ENCODE measurements at places on chromosomes 2 and 18.

GRCh38 chr2:41199334-41199733 lies 747.4 kb upstream of the SLC8A1 start:
- no peak for DNase-seq

DNA sequence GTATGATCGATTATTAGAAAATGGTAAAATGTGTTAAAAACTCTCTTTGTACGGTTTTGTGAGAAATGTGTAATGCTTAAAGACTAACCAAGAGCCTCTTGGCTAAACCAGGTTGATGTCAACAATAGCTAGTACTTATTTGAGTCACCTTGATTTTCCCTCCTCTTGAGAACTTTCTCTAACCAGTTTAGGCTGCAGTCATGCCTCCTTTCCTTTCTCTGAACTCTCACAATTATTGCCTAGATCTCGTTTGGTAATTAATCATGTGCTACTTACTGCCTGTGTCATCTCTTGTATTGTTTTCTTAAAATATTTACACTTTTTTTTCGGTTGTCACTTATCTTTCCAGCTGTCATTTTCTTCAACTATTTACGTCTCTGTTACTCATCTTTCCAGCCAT lies 1.1 kb upstream of the EPC2 start:
- no peak for DNase-seq

DNA sequence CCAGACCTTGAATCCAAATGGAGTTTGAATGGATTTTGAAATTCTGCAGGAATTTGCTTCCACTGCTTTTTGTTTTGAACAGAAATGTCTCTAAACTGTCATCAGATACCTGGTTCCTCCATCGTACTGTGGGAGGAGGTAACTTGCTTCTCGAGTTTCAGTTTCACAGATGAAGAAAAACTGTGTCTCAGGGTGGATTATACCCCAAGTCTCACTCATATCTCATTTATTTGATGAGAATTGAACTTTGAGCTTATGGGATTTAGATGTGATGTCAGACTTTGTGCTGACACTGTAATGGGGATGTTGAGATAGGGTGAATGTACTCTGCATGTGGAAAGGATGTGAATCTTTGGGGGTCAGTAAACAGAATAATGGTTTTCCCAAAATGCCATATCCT lies 107.5 kb downstream of the GORASP2 start:
- no peak for DNase-seq

DNA sequence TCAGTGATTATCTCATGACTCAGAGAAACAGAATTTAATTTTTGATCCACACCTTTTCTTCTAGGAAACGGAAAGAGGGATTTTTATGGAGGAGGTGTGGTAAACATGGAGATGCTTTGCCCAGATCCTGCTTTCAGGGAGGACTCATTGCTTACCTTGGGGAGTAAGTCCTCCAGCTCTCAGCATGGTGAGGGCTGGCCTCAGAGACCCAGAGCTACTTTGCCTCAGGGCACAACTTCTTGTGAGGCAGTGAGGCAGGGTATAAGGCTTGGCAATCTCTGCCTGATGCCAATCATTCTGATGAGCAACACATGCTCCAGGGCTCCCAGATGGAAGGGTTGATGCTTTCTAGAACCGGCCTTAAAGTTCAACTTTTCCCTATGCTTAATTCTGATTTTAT lies 189.9 kb upstream of the DCC start:
- no peak for DNase-seq

DNA sequence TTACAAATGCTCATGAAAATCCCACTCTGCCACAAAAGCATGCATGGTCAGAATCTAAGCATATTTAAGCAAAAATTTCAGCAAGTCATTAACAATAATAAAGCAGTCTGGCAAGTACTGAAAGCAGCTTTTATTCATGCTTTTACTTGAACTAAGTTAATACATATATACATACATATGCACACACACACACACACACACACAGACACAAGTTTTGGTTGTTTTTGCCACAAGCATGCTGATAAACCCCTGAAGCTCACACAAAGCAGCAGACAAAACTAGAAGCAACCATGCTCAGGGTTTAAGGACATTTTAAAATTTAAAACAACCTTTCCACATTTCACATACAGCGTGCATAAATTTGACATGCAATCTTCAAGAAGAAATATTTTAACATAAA lies 819.1 kb upstream of the FSHR start:
- DNase-seq: no peak

GRCh38 chr2:33365264-33365970 lies 111.0 kb upstream of the RASGRP3 start:
- DNase-seq: no peak

DNA sequence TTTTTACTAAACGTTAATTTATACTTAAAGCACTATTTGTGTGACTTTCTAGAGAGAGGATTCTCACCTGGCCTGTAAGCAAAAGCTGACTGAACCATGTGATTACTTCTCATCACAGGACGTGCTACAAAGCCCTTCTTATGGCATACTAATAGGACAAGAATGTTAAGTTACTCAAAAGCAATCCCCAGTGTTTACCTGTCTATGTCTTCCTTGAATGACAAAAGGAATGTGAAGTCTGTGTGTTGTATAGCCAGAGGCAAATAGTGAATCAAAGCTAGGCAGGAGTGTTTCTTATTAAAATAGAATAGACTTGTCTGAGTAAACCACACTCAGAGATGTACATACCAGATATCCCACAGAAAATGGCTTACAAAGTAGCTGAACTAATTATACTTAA lies 1465.5 kb downstream of the SUCLG1 start:
- DNase-seq: no peak

- peak; percentile 14 for DNase-seq
These were observed 169.8 kb downstream of the MREG start for GRCh38 chr2:215843579-215843978.

DNA sequence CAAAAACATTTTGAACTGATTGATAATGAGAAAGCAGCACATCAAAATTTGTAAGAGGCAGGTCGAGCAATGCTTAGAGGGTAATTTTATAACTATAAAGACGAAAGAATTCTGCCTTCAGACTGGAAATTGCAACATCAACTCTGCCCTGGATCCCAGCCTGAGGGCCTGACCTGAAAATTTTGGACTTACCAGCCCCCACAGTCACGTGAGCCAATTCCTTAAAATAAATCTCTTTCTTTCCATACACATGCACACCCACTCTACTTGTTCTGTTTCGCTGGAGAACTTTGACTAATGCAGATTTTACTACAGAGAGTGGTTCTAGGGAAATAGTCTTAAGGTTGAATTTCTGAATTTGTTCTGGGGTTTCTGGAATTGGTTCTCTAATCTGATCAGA lies 14.6 kb upstream of the ACOXL start:
- DNase-seq: no peak

GRCh38 chr18:54192415-54192814 lies 32.1 kb downstream of the MBD2 start:
- no peak for DNase-seq
